ENCODE measurements at places on chromosomes 2 and 18. TPM values are rescaled to one million over a fixed set of nuclear protein-coding genes. Genes with fewer than 3 reads are reported as not detected.

Gene KCNF1
- total RNA-seq, result not detected

Gene SELENOI
- total RNA-seq, result 32.1 TPM

Gene PPP1R1C
- 1.8 TPM for total RNA-seq

Gene SERPINB3
- total RNA-seq, result 879 TPM

Gene SPR
- total RNA-seq, result 16.1 TPM

Gene CRYGB
- not detected for total RNA-seq

Gene C2orf66
- not detected for total RNA-seq

Gene SFTPB
- 0.84 TPM for total RNA-seq

Gene PLEKHA3
- total RNA-seq, result 10.7 TPM

Gene CFAP210
- not detected for total RNA-seq

Gene NEB
- 1.7 TPM for total RNA-seq

Gene DOCK10
- 6.7 TPM for total RNA-seq

Gene NETO1
- total RNA-seq, result not detected

Gene IL36RN
- 64.1 TPM for total RNA-seq

Gene REG1B
- total RNA-seq, result not detected

Gene BOLL
- total RNA-seq, result not detected

Gene PARD6G
- total RNA-seq, result 33.8 TPM

Gene TFPI
- total RNA-seq, result 9.1 TPM

Gene MYL1
- 0.44 TPM for total RNA-seq

Gene SEMA4F
- 1.4 TPM for total RNA-seq

Gene EEF1B2
- 732 TPM for total RNA-seq

Gene QPCT
- total RNA-seq, result 5.9 TPM

Gene KCNE4
- 0.12 TPM for total RNA-seq

Gene SCN3A
- 0.28 TPM for total RNA-seq

Gene CPLX4
- total RNA-seq, result not detected

Gene COL4A4
- total RNA-seq, result 0.24 TPM

Gene DSC2
- 434 TPM for total RNA-seq

Gene SIGLEC15
- total RNA-seq, result not detected

Gene MLPH
- total RNA-seq, result 5.3 TPM

Gene KCNG2
- 0.20 TPM for total RNA-seq

Gene IGFBP2
- total RNA-seq, result 192 TPM

Gene TMEM247
- total RNA-seq, result not detected

Gene PLEKHH2
- total RNA-seq, result 1.6 TPM

Gene ABCG5
- total RNA-seq, result not detected

Gene SCN7A
- 0.48 TPM for total RNA-seq

Gene MAPK4
- 0.12 TPM for total RNA-seq

Gene GULP1
- total RNA-seq, result 10.2 TPM

Gene KCNS3
- 3.4 TPM for total RNA-seq

Gene COL3A1
- total RNA-seq, result 43.8 TPM

Gene EVA1A
- 0.56 TPM for total RNA-seq

Gene SCN2A
- 0.04 TPM for total RNA-seq

Gene LAMA1
- total RNA-seq, result 5.5 TPM

Gene AGXT
- not detected for total RNA-seq

Gene KIAA2012
- not detected for total RNA-seq

Gene HRH4
- total RNA-seq, result 0.28 TPM

Gene STEAP3
- 11.6 TPM for total RNA-seq

Measured in esophagus mucosa (tissue), 1 donor.